ENCODE measurements at places on chromosomes 2 and 18.
A peak's percentile ranks its signal among the peaks of the same experiment; 100 is the strongest.

DNA sequence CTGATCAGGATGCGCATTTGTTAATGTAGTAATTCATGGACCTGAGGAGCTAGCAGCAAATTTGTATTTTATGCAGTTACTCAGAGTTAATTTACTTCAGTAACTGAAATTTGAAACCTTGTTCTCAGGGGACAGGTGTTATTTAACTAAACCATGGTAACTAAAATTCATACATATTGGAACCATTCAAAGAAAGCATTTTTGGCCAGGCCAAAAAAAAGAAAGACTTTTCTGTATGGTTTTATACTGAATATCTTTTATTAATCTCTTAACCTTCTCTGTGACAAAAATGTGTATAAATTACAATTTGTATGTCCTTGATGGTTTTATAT, 4.4 kb upstream of the KLHL23 start:
- H3K4me3 ChIP-seq = no peak overlapping the region
- no peaks in the 10 kb centered on the region for H3K36me3 ChIP-seq
- no peaks in the 10 kb centered on the region for H3K27me3 ChIP-seq
- no peak for DNase-seq
- no peaks in the 10 kb centered on the region for H3K4me1 ChIP-seq

GRCh38 chr2:152097290-152097800, 1.5 kb downstream of the CACNB4 start:
- H3K27me3 ChIP-seq = no peaks in the 10 kb centered on the region
- no peaks in the 10 kb centered on the region for H3K4me1 ChIP-seq
- no peak overlapping the region for H3K27ac ChIP-seq
- no peak for DNase-seq
- peak overlapping the region; percentile 42 for H3K4me3 ChIP-seq

- H3K27ac ChIP-seq = no peak overlapping the region
- DNase-seq = no peak
- no peak overlapping the region for H3K4me3 ChIP-seq
- H3K36me3 ChIP-seq = no peaks in the 10 kb centered on the region
- H3K4me1 ChIP-seq = peaks cover 3% of the 10 kb centered on the region
- no peaks in the 10 kb centered on the region for H3K27me3 ChIP-seq
Measured at GRCh38 chr2:188878716-188879115, 95.5 kb upstream of the COL3A1 start.

DNA sequence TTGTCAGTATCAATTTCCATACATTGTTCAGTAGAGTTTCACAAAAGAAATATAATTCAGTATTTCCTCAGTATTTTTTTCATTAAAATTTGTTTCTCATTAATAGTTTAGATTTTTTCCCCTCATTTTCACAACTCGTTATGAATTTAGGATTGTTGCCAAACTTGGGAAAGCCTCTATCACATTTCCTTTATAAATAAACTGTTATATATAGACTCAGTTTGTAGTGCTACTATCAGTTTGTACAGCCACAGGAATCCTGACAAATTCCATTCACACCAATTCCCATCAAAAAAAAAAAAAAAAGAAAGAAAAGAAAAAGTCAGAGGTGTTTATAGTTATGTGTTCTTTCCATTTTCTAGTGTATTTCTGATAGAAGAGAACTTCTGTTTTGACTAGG, 123.3 kb upstream of the DCC start:
- H3K27me3 ChIP-seq = no peaks in the 10 kb centered on the region
- H3K4me1 ChIP-seq = no peaks in the 10 kb centered on the region

DNA sequence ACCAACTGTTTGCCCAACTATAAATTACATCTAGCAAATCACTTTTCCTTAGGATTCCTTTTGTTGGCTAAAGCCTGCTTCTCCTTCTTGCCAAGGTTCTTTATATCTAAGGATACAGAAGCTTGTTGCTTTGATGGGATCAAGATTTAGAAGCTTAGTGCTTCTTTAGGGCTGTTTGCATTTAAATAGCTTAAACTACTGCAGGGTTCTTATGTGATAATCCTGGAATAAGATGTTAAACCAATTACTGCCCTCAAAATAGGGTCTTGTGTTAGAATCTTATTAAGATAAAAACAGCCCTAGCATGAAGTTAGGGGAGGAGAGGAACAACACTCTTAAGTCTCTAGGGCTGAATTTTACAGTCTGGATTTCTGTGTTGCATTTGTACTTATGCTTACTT, 64.2 kb downstream of the KIF5C start:
- H3K27me3 ChIP-seq = no peaks in the 10 kb centered on the region
- H3K4me3 ChIP-seq = no peak overlapping the region
- no peak overlapping the region for H3K27ac ChIP-seq
- H3K4me1 ChIP-seq = no peaks in the 10 kb centered on the region

DNA sequence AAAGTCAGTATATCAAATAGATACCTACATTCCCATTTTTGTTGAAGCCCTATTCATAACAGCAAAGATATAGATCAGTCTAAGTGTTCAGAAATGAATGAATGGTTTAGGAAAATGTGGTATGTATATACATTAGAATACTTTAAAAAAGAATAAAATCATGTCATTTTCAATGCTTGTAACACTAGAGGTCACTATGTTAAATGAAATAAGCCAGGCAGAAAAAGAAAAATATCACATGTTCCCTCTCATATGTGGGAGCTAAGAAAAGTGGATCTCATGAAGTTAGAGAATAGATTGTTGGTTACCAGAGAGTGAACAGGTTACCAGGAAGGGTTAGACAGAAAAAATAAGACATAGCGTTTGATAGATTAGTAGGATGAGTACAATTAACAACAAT, 1111.0 kb upstream of the SLC39A10 start:
- H3K4me3 ChIP-seq = no peak overlapping the region
- H3K27ac ChIP-seq = no peak overlapping the region
- H3K27me3 ChIP-seq = no peaks in the 10 kb centered on the region
- H3K4me1 ChIP-seq = no peaks in the 10 kb centered on the region
- no peak for DNase-seq
- no peaks in the 10 kb centered on the region for H3K36me3 ChIP-seq
